Muscle of back (tissue), 13 donors: ENCODE measurements at places on chromosomes 3 and 15.

DNA sequence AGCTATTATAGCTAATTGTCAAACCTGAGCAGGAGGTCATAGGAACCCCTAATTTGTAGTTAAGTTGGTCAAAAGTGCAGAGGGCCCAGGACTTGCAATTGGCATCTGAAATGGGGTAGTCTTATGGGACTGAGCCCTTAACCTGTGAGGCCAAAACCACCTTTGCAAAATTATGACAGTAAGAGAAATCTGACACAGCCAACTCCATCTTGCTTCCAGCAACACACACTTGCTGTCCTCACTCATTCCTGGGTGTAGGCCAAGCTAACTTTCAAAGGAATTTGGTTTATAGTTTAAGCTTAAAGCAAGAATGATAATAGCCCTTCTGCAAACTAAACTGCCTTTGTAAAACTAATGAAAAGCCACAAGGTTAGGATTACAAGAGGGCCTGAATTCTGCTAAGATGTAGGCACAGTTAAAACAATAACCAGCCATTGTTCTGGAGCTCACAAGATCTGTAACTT is 57.6 kb upstream of the FRMD4B start:
- DNase-seq = no peak

DNA sequence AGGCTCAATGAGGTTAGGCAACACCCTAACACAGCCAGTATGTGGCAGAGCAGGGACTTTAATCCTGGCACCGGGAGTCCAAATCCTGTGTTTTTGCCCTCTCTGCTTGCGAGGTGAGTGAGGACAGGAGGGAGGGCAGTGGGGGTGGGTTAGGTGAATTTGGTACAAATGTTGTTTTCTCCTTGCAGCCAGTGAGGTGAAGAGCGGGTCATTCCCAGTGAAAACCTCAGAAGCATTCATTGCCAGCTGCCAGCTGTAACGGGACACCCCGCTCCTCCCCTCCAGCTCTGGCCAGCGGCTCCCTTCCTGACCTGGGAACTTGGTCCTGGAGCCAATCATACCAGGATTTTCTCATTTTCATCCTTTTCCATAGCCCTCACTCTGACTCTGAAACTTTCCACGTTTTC is 45.7 kb upstream of the RAB6B start:
- DNase-seq = no peak

- DNase-seq = no peak
Measured at GRCh38 chr3:128854475-128854874, 24.9 kb upstream of the ACAD9 start.

DNA sequence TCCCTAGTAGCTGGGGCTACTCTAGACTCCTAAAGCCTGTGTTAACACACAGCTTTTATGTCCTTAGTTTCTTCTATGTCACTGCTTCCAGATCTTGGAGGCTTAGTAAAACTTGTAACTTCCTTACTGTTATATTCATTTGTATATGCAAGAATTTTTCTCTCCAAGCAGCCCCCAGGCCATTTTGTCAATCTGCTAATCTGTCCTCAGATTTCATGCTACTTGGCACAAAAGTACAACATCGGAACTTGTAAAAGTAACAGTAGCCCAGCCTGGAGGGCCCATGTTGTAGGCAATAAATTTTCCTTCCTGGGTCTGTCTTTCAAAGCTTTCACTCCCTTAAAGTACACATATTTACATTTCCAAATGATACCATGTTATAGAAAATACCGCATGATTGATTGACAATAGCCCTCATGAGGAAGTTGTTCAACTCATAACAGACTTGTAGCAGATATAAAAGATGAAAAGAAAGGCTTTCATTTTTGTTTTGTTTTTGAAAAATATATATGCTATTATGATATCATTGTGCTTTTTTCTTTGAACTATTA is 324.2 kb downstream of the NEK10 start:
- no peak for DNase-seq

DNA sequence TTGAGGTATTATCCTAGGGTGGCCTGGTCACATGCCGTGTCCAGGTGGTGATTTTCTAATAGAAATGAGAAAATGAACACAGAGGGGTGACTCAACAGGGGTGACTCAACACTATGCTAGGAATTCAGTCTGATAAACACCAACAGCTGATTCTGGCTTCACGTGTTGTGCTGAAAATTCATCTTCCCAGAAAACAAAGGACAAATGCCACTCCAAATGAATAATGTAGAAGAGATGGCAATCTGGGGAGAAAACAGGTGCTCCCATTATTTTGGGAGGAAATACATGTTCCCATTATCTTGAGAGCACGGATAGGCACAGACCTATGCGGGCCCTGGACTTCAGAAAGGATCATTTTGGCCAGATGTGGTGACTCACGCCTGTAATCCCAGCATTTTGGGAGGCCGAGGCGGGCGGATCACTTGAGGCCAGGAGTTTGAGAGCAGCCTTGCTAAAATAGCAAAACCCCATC is 101.2 kb upstream of the MEX3B start:
- DNase-seq = no peak

DNA sequence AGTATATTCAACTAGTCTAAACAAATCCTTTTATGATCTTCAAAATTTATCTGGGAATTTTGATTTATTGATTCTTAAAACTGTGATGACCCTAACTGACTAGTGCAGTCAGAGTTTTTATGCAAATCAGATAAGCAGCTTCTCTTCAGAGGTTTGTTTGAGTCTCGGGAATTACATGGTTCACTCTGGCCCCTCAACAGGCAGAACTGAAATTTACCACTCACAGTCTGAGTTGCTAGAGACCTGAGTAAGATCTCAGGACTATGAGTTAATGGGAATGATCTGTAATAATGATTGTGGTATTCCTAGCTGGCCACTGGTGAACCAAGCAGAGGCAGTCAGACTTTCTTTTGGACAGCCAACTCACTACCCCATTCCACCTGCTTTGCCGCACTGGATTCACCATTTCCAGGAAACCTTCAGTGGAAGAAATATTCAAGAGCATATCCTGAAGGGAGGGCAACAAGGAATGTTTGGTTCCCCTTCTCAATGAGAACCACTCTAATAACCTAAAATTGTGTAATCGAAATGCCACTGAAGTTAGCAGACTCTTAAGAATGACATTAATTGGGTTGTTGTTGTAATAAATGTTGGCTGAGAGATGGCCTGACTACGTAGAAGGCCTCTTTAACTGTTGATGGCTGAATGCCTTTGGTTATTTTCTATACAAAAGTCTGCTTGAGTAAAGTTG is 11.5 kb upstream of the DNAJC13 start:
- DNase-seq = no peak

DNA sequence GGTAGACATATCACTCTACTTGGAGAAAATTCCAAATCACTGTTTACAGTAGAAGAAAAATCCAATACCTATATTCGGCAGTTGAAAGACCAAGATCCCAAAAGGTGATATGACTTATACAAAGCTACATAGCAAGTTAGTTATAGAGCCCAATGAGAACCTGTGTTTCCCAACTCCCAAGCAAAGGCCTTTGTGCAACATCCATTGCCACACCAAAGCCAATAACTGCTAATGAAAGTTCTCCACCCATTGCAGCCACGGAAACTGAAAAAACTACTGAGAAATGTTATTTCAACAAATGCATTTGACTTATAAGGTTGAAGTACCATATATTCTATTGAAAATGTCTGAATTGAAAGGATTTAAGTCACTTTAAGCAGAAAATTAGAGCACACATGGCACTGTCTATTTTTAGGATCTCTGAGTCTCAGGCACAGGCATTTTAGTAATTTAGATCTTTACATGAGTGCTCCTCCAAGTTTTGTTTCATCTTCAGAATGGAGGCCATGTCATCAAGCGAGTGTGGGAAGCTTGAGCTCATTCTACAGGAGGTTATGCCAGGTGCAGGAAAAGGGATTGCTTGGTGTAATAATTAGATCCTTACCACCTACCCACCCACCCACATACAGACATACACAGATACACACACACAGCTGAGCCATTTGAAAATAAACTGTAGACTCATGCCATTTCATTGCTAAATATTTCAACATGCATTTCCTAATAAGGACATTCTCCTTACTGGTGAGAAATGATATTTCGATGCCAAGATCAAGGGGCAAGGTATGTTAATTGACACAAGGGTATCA is 19.7 kb upstream of the ANO10 start:
- DNase-seq = no peak

- no peak for DNase-seq
Measured at GRCh38 chr15:65115086-65115485, at the start of gene UBAP1L. UBAP1L (minus strand) TSS chr15:65115200; CDS start chr15:65106215, 8,985 bp downstream.

GRCh38 chr3:13124631-13125030 is 51.4 kb upstream of the IQSEC1 start:
- no peak for DNase-seq
